ENCODE measurements at places on chromosomes 1 and 21.

- DNase-seq, result no peak
Measured at GRCh38 chr1:40592107-40592803, 60.8 kb downstream of the ZNF684 start.

DNA sequence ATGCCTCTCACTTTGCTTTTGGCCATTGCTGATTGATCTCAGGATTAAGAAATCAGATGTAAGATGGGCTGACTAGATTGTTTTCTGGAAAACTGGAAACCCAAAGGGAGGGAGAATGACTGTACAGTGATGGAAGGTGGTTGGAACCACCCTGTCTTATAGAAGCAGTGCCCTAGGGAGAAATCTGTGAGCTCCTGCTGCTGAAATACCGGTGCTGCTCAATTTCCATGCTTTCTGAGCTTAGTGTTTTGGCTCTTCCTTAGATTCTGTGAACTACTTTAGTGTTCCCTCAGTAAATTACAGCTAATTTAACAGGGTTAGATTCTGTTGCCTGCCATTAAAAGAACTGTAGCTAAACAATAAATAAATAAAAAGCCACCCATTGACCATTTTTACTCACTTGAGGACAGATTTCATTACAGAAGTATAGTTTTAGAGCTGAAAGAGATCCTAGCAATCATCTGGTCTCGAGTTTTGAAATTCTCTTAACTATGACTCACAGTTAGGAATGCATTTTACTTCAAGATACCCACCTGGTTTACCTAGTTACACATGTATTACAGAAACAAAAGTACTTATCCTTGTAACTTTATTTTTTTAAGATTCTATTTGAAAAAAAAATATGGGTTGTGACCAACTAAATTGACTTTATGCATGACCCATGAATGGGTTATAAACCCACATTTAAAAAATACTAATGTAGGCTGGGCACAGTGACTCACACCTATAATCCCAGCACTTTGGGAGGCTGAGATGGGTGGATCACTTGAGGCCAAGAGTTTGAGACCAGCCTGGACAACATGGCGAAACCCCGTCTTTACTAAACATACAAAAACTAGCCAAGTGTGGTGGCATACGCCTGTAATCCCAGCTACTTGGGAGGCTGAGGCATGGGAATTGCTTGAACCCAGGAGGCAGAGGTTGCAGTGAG is 33.2 kb downstream of the CAMSAP2 start:
- DNase-seq, result no peak

DNA sequence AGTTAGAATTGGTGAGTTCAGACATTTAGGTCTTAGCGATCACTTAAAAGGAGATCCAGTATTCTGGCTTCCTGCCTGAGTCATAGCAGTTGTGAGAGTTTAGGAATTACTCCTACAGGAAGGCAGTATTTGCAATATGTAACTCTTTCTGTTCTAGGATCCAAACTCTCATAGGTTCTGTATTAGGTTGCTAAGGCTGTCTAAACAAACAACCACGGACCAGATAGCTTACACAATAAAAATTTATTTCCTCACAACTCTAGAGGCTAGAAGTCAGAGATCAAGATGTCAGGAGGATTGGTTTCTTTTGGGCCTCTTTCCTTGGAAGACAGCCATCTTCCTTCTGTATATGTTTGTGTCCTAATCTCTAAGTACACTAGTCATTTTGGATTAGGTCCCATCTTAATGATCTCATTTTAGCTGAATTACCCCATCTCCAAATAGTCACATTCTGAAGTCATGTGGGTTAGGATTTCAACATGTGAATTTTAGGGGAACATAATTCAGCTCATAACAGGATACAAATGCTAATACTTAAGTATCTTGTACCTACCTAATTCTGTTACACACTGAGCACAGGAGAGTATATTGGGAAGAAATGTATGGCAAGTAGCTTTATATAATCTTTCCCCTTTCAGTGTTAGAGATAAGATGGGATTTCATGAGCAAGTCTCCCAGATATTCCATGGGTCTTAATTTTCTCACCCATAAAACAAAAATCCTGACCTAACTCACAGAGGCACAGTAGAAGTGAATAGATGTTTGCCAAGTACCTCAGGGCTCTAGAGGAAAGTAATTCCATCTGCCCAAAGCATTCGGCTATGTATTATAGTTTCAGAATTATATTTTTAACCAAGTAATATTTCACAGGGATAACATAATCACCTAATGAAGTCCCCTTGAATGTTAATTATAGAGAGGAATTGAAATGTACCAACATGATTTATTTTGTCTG is 144.4 kb downstream of the PTBP2 start:
- DNase-seq, result no peak

DNA sequence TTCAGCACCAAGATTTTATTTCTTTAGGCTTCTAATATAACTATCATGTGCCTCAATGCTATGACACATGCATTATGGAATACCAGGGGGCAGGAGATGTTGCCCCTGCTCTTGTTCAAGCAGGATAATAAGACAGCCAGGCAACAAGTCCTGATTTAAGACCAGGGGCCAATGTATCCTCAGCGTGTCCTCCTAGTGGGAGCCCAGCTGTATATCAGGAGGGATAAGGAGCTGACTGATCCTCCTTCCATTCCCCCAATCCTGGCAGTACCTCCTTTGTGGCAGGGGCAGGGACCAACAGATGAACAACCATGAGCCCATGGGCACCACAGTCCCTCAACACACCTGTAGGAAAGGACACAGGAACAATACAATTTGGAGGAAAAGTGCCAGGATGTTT is 29.3 kb downstream of the SORT1 start:
- no peak for DNase-seq

GRCh38 chr1:68128157-68128556 is 77.7 kb upstream of the DIRAS3 start:
- DNase-seq, result no peak

DNA sequence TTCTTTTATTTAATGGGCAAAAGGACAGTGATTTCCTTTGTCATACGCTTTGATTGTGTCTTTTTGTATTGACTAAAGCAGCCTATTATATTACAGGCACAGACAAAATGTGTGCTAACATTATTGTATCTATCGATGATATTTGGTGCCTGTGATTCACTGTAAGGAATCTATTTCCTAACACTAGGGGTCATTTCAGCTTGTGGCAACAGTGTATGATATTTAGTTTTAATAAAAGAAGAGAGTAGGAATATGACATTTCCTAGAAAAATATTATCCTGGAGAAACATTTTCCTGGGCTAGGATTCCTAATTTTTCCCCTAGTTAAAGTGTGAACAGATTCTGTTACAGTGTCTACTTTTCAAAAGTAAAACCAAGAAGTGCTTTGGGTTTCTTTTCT is 42.8 kb downstream of the TYW3 start:
- DNase-seq, result no peak

DNA sequence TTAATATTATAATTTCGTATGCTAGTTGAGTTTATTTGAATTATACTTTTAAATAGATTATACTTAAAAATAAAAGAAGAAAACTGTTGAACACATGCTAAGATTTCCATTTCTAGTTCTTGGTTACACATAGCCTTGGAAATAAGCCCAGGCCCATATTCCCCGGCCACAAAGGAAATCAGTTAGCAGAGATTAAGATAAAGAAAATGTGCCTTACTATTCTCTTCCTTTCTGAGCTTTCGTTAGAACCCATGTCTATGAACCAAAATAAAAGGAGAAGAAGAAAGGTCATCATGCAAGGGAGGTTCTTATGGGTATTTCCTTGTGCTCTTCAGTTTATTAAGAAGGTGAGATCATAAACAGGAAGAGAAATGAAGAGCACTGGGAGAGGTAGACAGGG is 32.3 kb upstream of the CRP start:
- no peak for DNase-seq

- DNase-seq, result no peak
Measured at GRCh38 chr1:238302646-238303045, 411.9 kb upstream of the ZP4 start.

DNA sequence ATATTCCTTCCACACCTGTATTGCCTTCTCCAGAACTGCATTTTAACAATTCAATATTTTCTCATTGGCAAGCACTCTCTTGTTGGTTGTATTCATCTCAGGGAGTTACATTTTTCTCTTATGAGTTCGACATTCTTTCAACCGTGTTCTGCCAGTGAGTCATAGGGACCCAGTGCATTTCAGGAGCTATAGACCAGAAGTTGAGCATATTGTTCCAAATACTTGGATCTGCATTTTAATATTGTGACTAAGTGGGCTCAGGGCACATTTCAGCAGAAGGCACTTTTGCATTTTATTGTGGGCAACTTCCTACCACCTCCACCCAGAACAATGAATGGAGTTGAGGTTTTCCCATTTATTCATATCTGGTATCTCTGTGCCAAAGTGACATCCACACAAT is 132.8 kb downstream of the TNFSF18 start:
- DNase-seq, result no peak

GRCh38 chr1:186915555-186915954 is 86.8 kb downstream of the PLA2G4A start:
- no peak for DNase-seq

Measured in suprapubic skin (tissue), 4 donors.